NCI-H146 (cell line): ENCODE measurements at places on chromosomes 6 and 20.

- DNase-seq: no peak
Measured at GRCh38 chr6:3809982-3810381, 39.2 kb upstream of the FAM50B start.

DNA sequence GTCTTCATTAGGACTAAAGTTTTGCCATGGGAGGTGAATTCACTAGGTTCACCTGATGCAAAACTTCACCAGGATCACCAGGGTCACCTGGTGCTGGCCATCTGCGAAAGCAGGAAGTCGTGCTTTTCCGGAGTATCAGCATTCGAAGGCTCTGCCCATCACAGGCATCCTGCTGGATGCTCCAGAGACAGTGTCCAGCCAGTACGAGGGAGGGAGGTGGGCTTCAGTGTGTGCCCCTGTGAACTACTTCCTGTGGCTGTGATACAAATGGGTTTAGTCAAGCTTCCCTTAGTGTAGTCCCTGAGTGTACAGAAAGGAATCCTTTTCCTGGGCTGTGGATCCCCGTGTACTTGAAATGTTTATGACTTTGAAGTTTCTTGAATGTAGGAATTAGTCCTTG is 3.4 kb upstream of the RPS6KA2 start:
- DNase-seq: no peak

- DNase-seq: no peak
Measured at GRCh38 chr6:88922775-88923548, 40.5 kb downstream of the RNGTT start.

DNA sequence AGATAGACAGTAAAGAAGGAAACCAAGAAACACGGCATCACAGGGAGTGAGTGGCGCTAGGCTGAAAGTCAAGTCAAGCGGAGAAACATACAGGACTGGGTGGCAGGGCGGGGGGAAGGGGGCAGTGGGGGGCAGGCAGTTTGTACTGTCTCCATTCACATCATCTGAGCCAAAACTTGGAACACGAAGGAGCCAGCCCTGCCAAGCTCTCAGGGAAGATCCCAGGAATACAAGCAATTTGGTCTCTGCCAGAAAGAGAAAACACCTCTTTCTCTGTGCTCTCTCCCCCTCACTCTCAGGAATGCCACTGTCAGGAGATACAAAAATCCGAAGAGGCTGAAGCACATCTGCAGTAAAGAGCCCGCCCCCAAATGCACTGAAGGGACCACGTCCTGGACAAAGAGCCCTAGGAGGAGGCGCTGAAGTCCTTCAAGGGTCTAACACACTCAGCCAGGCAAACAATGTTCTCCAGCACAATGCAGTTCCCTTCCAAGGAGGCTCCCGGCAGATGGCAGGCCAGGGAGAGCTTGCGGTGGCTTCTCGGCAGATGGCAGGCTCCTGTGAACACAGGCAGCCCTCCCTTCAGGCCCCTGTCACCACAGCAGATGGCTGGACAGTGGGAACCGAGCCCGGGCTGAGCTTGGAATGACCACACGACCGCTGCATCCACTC is 90.0 kb downstream of the ATP9A start:
- no peak for DNase-seq

GRCh38 chr6:70686548-70687133 is 19.0 kb downstream of the SMAP1 start:
- DNase-seq: peak; percentile 24

DNA sequence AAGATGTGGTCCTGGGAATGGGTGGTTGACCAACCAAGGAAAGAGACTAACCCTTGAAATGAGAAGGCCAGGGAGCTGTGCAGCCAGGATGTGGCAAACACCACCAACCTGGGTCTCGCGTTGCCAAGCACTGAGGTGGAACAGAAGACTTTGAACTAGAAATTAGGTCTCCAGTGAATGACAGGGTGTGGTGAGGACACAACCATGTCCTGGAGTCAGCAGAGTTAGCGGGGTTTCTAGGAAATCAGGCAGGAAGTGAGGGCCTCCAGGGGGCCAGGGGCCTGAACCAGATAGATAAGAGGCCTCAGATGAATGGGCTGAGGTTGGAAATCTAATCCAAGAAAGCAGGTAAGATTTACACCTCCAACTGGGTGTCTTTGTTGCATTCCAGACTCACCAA is 353.3 kb upstream of the ARID1B start:
- no peak for DNase-seq

DNA sequence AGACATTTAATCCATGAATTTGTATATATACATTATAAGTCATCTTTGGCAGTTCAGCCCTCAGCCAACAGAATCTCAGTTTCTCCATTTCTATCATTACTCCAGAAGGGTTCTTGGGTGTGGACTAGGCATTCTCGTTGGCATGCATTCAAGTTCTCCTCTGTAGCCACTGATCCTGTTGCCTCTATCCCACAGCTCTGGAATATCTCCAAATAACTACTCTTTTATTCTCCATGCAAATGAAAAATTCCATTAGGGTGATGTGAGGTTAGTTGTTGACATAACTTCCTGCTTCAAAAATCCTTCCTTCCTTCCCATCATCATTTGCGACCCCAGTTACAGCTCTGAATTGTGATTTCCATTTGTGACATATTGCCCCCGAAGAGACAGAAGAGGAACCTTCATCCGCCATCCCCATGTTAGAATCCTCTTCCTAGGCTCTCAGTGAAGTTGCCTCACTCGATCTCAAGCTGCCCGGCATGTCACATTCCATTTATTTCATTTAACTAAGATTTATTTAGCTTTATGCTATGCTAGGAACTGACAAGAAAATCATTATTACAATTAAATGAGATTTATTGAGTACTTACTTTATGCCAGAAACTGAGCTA is 93.7 kb upstream of the EDN1 start:
- no peak for DNase-seq

GRCh38 chr6:141492521-141493284 is 640.0 kb upstream of the GJE1 start:
- DNase-seq: no peak

DNA sequence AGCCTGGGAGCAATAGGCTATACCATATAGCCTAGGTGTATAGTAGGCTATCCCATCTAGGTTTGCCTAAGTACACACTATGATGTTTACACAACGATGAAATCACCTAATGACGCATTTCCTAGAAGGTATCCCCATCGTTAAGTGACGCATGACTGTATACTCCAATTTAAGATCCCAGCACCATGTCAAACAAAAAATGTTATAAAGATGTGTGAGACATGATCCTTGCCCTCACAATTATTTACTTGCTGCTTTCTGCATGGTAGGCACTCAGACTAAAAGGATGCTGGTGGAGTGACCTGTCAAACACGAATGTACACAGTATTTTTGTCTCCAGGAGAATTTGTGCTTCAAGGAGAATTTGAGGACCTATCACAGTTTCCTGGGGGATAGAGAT is 32.3 kb downstream of the SNAP25 start:
- DNase-seq: peak; percentile 72

DNA sequence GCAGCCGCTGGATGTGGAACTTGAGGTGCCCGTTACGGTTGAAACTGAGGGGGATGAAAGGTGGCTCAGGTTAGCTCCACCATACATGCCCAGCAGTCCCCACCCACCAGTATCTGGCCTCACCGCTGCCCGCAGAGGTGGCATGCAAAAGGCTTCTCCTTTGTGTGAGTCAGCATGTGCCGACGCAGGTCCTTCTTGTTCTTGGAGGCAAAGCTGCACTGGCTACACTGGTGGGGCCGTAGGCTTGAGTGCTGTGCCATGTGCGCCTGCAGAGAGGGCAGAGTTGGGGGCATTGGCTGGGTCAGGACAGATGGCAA is 15.8 kb downstream of the PCIF1 start:
- no peak for DNase-seq

GRCh38 chr20:39290575-39290974 is 328.4 kb downstream of the DHX35 start:
- DNase-seq: no peak

GRCh38 chr20:1722513-1723050 is 65.0 kb upstream of the SIRPG start:
- DNase-seq: no peak

GRCh38 chr6:143068001-143068400 is 7.3 kb downstream of the AIG1 start:
- no peak for DNase-seq

- DNase-seq: peak; percentile 66
Measured at GRCh38 chr6:42306439-42307140, 88.9 kb upstream of the MRPS10 start.

- DNase-seq: no peak
Measured at GRCh38 chr6:83872386-83873118, 13.1 kb downstream of the CYB5R4 start.

- DNase-seq: peak; percentile 30
Measured at GRCh38 chr20:52200870-52201269, 9.3 kb upstream of the ZFP64 start.

- DNase-seq: no peak
Measured at GRCh38 chr6:154360476-154360875, 3.9 kb upstream of the IPCEF1 start.

DNA sequence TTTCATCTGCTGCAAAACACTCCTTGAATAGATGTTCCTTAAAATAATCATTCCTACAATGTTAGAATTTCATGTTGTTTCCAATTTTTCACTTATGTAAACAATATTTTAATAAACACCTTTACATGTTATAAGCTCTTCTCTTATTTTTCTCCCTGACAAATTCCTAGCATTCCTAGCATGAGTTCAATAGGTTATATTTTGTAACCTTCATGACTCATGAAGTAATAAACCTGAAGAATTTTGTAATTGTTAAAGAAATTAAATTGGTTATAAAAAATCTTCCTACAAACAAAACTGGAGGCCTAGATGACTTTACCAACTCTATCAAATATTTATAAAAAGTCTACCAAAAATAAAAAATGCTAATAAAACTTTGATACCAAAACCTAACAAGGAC is 66.3 kb downstream of the NT5E start:
- DNase-seq: no peak

DNA sequence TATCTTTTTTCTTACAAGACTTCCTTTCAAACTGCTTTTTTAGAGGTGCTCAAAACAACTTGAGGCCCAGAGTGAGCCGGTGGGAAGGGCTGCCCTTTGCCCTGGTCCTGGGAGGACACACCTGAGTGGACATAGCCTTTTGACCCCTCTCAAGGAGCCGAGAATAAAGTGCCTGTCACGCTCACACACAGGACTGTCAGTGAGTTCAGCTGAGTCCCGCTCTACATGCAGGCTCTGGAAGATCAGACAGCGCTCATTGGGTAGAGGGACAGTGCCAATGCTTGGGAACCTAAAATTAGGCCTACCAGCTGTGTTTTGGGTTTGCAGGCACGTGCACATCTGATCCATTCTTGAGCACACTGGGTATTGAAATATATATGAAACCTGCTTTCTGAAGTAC is 387.8 kb downstream of the CD83 start:
- no peak for DNase-seq

DNA sequence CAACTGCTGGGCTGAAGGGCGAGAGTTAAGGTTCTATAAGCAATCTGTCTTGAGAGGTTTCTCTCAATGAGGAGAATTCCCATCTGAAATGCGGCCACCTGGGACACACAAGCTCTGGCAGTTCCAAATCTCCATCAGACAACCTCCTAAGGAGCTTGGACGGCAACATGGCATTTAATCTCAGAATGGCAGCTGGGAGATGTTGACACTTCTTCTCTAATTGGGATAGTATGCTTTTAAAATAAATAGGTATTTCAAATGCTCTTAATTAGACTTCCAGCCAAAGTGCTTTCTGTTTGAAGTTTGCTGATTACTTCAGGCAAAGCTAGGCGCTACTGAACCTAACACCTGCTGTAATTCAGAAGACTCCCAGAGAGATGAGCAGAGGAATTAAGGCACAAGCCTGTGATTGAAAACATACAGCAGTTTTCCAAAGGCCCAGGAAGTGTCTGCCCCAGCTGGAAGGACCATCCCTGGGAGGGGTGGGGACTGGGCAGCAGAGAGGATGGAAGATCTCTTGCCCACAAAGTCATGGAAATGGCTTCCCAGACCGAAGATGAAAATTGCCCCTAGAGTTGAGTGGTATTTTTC is 59.1 kb upstream of the KCNK16 start:
- no peak for DNase-seq

DNA sequence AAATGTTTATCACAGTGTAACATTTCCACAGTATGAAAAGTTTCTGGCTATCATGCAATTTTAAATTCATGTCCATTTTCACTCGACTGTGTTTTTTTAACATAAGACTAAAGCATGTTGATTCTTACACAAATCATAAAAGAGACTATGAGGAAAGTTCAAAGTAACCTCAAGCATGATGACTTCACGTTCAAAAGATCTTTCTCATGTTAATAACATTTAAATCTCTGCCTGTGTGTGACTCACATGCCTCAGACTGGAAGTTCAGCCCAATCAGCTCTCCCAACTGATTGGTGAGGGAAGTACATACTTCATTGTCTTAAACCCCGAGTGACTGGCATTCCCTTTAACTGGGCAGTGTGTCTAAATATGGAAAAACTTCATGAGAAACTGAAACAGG is 37.4 kb downstream of the ATXN1 start:
- no peak for DNase-seq

DNA sequence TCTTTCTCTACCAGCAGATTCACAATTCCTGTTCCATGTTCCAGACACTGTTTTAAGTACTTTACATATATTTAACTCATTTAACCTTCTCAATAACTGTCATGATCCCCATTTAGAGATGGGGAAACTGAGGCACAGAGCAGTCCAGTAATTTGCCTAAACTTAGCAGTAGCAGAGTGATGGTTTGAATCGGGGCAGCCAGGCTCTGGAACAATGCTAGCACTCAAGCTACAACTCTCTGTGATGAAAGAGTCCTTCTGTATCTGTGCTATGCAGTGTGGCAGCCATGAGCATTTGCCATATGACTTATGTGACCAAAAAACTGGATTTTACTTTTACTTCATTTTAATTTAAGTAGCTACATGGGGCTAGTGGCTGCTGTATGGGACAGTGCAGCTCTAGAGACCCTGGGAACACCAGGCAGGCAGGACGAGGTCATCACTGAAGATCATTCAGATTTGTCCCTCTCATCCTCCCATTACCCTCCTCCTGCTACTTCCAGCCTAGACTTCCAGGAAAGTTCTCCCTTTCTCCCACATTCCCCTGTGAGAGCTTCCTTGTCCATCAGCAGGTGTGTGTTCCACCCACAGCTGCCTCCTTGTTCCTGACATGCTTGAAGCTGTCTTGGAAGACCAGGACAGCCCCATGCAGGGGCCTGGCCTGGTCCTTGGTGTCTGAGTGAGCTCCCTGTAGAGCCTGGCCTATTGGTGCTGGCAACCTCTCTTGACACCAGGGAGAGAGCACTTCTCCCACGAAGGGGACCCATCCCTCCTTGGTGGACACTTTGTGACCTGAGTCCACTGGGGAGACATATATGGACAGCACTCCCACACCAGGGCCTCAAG is 157.0 kb downstream of the MRPL14 start:
- DNase-seq: no peak

- peak; percentile 99 for DNase-seq
Measured at GRCh38 chr20:33672426-33673113, 1.7 kb downstream of the NECAB3 start.

DNA sequence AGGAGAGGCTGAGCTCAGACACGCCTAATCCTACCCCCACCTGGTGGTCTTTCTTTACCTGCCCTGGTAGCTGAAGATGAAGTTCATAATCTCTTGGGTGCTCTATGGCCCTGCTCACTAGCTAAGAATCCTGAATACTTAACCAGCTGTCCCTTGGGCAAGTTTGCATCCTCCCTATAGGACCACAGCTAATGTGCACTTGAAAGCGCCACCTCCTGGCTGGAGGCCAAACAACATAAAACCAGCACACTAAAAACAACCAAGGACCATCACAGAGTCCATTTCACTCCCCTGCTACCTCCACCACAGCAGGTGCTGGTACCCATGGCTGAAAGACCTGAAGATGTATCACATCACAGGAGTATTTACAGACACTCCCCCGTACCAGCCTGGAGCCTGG is 155.5 kb upstream of the SLC24A3 start:
- no peak for DNase-seq

- no peak for DNase-seq
Measured at GRCh38 chr20:44485078-44485829, 9.6 kb downstream of the TTPAL start.
